ENCODE measurements at places on chromosomes 2 and 18.

- no peak for DNase-seq
Observed at GRCh38 chr2:113202305-113203216, 28.8 kb downstream of the PSD4 start.

DNA sequence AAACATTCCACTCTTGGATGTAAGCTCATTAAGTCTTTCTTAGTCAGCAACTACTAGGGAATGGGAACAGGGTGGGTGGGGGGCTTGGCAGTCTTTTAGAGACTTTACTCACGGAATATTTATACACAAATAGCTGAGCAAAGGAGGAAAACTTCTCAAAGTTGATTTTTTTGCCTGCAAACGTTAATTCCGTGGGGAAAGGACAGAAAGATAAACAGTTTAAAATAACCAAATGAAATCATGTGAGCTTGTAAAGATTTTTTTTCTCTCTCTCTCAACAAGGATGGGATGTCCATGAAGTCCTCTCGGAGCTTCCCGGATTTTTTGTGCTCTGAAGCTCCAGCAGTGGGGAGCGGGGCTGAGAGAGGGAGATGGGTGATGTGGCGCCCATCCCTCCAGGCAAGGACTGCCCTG lies 32.2 kb upstream of the MAT2A start:
- no peak for DNase-seq

DNA sequence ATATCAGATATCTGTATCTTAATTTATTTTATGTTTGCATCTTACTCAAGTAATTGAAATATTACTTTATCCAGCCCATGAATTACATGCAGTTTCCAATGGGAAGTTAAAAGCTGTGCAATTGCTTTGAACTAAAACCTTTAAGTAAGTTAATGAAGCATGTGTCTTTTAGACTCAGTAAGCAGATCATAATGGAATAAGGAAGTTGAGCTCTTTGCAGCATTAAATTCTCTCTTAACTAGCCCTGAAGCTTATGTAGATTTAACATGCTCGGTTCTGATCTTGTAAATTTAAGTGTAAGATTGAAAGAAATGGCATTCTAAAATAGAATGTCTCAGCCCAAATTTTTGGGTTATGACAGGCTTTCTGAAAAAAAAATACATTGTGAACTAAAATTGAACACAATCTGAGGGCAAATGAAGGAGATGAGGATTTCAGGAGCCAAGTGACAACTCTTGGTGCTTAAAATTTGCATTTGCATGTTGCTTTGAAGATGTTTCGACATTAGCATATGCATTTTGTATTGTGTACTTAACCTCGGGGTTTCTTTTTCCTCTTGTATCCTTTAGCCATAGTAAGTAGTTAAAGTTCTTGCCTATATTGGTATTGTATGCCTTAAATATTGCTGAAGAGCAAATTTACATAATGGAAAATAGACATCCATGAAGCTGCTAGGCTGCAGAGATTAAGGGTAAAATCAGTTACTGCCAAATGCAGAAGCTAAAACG lies 297.8 kb upstream of the KCNJ3 start:
- no peak for DNase-seq

DNA sequence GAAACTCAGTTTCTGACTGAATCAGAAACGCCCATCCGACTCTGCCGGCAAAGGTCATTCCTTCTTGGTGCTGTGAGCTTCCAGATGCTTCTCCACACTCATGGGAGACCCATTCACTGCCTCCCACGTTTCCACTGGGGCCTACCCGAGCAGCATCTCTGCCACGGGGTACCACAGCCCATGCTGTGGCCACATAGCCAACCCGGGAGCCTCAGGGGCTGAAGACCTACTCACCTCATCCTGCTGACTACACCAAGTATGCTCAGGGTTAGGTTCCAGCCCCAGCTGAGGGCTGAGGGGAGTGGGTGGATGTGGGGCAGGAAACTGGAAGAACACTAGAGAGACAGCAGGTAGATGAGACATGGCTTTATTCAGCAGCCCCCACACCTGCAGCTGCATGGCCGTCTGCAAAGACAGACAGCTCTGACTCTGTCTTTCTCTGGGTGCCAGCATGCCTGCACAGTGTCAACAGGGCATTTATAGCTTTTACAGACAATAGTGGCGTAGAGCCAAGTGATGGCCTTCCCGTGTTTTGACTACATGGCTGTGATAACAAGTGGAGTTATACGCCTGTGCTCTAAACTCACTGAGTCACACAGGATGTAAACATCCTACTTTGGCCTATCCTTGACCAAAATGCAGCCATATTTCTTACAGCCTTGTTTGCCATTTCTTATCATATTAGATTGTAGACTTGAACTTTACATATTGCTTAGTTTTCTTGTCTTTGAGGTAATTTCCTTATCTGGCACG lies 16.5 kb upstream of the KLHL23 start:
- DNase-seq = peak; percentile 40

- no peak for DNase-seq
Observed at GRCh38 chr2:60045456-60045855, 508.0 kb downstream of the BCL11A start.

DNA sequence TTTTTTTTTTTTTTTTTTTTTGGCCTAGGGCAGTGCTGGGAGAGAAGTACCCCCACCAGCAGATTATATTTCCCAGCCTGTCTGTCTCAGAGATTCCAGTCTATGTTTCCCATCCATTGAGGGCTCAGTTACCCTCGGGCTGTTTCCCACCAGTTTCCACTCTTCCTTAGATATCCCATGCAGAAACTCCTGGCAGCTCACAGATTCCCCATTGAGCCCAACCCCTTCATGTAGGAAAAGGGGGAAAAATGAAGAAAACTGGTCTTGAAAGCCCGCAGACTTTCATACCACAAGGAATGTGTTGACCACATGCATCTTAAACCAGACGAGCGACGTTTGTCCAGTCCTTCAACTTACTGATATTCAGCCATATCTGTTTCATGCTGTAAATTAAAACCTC lies 15.2 kb downstream of the ASXL3 start:
- DNase-seq = no peak

DNA sequence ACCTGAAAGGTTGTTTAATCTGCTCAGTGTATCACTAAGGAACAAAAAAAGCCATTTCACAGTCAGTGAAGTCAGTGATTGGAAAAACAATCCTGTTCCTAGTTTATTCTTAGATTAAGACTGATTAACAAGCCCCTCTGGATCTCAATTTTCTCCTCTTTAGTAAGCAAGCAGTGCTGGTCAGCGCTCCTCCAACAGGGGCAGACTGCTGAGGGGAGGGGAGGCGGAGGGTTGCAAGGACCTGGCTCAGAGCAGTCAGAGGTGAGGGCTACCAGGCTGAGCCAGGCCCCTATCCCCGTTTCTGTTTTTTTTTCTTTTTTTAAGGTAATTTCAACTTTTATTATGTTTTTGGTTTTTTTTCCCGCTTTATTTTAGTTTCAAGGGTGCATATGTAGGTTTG lies 24.7 kb upstream of the KCNS3 start:
- no peak for DNase-seq

GRCh38 chr18:2240311-2240705 lies 331.0 kb downstream of the METTL4 start:
- no peak for DNase-seq

DNA sequence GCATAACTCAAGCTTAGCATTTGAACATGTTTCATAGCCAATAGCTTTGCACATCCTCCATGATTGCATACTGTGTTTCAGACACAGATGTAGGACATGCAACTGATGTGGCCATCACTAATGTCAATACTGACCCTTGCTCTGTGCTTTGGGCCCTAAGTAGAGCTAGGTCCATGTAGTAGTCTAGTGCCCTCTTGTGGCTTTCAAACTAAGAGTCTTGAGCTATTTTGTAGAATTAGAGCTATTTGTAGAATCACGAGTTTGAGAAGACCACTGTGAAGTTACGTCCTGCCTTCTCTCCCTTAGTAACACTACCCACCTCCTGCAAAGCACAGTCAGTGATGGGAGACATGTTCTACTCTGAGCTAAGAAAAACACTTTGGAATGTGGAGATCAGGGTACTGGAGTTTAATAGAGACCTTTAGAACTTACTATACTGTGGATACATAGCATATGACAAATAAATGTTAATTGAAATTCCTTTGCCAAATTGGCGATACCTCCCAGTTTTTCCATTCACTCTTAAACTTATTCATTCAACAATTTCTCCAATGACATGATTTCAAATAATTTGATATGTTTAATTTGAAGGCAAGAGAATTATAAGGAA lies 306.5 kb upstream of the TNP1 start:
- peak; percentile 17 for DNase-seq

GRCh38 chr2:127049927-127050802 lies 56.8 kb downstream of the BIN1 start:
- DNase-seq = peak; percentile 58

- DNase-seq = peak; percentile 8
Observed at GRCh38 chr18:26621161-26622026, 73.0 kb upstream of the KCTD1 start.

DNA sequence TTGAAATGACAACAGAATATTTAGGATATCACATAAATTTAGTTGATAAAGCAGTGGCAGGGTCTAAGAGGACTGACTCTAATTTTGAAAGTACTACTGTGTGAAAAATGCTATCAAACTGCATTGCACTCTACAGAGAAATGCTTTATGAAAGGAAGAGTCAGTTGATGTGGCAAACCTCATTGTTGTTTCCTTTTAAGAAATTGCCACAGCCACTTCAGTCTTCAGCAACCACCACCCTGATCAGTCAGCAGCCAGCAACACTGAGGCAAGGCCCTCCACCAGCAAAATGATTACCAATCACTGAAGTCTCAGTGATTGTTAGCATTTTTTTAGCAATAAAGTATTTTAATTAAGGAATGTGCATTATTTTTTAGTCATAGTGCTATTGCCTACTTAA lies 488.7 kb upstream of the SLC39A10 start:
- no peak for DNase-seq

DNA sequence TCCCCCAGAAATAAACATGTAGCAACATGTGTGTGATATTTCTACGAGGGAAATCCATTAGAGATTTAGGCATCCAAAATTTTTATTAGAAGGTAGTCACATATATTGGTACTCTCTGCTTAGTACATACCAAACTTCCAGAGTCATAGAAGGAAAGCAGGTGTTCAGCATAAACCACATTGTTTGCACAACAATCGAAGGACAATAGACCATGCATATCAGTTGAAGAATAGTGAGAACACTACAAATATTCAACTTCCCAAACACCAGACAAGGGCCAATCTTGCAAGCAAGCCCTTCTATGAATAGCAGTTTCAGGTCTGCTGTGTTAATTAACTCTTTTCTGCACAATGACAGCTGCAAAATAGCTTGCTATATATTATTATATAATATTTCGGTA lies 702.2 kb downstream of the ERBB4 start:
- DNase-seq = no peak

GRCh38 chr18:62340996-62341395 lies 15.9 kb downstream of the TNFRSF11A start:
- no peak for DNase-seq

GRCh38 chr2:187617905-187618304 lies 63.7 kb upstream of the TFPI start:
- no peak for DNase-seq

- DNase-seq = no peak
Observed at GRCh38 chr2:48169141-48169592, 262.9 kb upstream of the FBXO11 start.

DNA sequence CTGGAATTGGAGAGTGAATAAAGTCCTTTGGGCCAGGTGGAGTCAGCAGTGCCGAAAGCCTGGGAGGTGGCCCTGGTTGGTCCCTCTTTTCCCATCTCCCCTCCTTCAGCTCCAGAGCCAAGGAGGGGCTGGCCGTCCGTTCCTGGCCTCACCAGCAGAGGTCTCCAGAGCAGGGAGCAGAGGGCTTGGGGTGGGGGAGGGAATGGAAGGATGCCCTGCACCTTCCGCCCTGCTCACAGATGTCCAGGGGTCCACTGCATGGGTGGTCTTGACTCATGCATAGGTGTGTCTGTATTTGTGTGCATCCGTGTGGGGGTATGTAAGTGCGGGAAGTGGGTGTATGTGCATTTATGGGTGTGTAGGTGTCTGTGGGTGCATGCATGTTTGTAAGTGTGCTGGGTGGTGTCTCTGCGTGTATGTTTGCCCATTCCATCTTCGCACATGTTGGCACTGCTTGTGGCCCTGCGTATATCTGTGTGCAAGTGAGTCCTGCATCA lies 201.8 kb downstream of the ZFP36L2 start:
- DNase-seq = peak; percentile 66

GRCh38 chr2:31037058-31037457 lies 101.2 kb downstream of the GALNT14 start:
- DNase-seq = no peak

DNA sequence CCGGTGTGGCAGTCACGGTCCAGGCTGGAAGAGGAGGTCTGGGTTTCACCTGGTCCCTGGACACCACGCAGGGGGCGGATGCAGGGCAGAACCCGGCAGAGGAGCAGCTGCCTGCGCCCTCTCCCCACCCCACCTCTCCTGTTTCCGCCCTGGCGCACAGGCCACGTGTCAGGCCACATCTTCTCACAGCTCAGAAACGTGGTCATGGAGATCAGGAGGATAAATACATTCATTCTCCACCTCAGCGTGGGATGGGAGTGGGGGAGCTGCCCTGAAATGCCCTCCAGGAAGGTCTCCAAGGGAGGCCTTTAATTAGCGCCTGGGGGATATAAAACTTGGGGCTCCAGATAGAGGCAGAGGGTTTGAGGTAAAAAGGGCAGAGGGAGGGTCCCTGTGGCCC lies 142.0 kb downstream of the KCTD1 start:
- DNase-seq = no peak

DNA sequence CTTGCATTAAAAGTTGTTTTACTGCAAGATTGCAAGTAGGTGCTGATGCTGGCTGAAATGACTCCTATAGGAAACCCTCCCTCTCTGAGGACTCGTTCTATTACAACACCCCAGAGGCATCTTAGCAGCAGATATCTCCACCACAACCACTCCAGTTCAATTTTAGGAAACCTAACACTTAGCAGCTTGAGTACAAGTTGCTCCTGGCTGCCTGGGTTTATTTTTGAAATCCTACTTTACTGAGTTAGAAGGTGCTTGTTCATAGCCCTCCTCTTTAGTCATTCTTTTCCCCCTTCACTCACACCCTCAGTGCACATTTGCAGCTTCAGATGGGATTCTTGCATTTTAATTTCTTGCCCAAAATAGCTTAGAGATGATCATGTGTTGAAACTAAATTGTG lies 111.5 kb downstream of the MTCL1 start:
- DNase-seq = no peak

Data from large intestine (tissue), 12 donors.